ENCODE measurements at places on chromosomes 5 and 9.

- peak; percentile 32 for DNase-seq
Measured at GRCh38 chr5:543755-544674, 19.8 kb upstream of the SLC9A3 start.

DNA sequence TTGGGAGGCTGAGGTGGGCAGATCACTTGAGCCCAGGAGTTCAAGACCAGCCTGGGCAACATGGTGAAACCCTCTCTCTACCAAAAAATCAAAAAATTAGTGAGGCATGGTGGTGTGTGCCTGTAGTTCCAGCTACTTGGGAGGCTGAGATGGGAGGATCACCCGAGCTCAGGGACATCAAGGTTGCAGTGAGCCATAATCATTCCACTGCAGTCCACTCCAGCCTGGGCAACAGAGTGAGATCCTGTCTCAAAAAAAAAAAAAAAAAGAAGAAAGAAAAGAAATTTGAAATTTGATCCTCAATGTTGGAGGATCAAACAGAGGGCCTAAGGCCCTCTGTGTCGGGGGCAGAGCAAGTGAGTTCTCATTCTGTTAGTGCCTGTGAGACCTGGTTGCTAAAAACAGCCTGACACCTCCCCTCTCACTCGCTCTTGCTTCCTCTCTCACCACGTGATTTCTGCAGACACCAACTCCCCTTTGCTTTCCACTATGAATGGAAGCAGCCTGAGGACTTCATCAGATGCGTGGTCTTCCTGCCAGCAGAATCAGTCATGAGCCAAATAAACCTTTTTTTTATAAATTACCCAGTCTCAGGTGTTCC lies 8.4 kb upstream of the GOLPH3 start:
- DNase-seq = no peak

DNA sequence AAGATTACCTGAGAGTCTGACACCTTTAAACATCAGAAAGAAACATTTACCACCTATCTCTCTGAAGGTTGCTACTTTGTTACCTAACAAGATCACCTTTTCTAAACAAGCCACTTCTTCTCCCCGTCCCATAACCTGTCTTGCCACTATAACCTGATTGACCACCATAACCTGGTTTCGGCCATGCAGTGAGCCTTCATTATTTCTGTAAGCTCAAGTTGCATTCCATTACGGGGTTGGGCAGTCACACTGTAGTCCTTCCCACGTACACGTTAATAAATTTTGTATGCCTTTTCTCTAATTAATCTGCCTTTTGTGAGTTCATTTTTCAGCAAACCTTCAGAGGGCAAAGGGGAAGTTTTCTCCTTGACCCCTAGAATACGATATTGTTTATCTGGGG lies 28.0 kb upstream of the CCNG1 start:
- no peak for DNase-seq

DNA sequence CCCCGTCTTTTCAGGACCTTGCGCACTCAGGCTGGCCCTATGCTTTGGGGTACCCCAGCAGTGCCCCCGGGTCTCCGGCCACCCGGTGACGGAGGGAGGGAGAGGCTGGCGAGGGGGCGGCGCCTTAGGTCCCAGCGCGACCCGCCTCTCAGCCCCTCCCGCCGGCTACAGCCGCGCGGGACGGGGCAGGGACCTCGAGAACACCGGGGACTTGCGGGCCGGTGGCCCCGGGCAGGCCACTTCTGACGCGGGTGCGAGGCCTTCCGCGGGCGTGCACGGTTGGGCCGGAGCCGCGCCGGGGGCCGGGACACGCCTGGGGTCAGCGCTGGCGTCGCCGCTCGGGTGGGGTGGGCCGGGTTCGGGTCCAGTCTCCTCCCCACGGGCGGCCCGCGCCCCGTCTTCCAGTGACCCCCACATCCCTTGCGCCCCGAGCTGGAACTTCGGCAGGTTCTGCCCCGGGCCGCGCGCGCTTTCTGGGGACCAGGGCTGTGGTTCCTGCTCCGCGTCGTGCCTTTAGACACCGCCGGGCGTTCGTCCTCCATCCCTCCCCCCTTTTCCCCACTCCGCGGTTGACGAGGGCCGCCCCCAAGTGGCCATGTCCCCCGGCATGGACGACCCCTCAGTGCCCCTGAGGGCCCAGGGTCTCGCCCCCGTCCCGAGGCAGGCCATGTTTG lies 3.8 kb upstream of the SQSTM1 start:
- no peak for DNase-seq

GRCh38 chr5:154483654-154484392 lies 5.8 kb upstream of the HAND1 start:
- DNase-seq = no peak

DNA sequence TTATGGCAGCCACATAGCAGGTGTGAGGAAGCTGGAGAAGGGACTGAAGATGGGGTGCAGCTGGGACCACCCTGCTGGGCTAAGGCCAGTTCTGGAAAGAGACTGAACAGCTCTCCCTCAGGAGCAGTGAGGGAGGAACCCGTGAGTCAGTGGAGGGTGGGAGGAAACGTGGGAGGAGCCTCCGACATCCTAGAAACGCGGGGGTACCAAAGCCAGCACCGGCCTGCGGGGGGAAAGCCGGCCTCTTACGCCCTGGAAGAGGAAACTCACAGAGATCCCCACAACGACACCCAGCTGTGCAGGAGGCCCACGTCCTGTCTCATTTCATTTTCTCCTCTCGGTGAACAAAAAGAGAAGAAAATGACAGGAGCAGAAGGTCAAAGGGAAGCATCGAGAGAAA lies 185.8 kb upstream of the IRX4 start:
- no peak for DNase-seq

DNA sequence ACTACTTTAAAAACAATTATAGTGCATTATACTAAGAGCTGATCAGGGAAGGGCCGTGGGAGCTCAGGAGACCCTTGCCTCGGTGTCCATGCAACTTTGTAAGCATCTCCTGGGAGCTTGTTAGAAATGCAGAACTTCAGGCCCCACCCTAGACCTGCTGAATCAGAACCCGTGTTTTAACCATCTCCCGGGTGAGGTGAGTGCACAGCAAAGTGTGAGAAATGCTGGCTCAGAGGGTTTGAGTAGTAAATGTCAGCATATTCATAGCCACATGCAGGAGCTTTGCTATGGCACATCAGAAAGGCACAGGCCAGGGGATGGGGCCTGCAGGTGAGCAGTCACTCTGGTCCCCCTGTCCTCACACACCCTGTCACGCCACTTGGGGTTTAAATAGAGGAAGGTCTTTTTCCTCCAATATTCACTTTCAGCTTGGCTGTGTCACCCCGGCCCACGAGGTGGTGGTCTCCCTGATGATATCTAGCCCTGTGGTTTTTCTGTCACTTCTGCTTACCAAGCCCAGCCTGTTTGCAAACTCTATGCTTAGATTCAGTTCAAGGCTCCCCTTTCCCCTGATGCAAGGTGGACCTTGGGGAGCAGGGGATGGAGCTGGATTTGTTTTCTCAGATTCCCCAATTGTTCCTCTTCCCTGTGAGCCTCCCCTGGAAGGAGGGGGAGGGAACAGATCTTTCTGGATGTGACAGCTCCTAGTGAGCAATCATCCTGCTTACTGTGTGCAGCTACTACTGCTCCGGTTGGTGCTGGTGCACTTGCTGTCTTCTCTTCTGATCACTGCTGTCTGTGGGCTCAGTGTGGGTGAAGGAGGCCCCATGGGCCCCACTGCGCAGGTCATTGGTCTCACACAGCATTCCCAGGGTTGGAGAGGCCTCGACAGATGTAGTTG lies 51.8 kb upstream of the TGFBR1 start:
- no peak for DNase-seq

- DNase-seq = no peak
Measured at GRCh38 chr9:9142001-9142400, 1342.4 kb upstream of the DMAC1 start.

DNA sequence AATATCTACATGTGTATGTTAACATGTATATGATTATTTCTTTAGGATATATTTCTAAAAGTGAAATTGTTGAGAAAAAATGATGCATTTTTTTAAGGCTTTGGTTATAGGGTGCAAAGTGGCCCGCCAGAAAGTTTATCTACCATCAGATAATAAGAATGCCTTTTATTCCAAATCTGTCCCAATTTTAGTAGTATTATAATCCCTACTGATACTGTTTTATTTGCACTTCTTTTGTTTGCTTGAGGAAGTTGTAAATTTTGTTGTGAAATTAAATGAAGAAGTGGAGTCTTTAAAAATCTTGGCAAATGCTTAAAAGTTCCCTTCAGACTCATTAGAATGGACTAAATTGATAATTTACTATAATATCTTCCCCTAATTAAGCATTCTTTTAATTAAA lies 73.0 kb downstream of the NIPBL start:
- no peak for DNase-seq

GRCh38 chr9:89664896-89665329 lies 60.1 kb downstream of the GADD45G start:
- no peak for DNase-seq

DNA sequence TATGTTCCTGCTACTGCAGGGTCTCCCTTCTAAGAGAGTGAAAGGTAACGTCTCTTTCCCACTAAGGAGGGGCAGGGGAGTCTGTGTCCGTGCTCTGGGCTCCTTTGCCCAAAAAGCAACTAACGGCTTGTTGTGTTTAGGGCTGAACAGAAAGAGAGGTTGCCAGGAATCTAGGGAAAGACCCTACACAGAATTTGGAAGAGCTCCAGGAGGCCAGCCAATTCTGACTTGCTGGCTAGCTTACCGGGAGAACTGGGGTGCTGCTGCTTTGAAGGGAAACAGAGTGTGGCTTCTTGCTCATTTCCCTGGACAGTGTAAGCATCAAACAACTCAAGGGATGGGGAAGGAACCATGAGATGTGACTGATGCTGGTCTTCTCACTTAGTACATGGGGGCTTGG lies 176.1 kb downstream of the GADD45G start:
- DNase-seq = no peak

All from stimulated activated CD4-positive, alpha-beta T cell treated with anti-CD3 and anti-CD28 coated beads, Interleukin-15, amount 100 ng/mL, for 1 hour (primary cell).